Activated naive CD8-positive, alpha-beta T cell treated with anti-CD3 and anti-CD28 coated beads, Interleukin-2, amount 50 U/mL, for 16 hours (primary cell): ENCODE measurements at places on chromosomes 5 and 9.

GRCh38 chr9:79895232-79895631 lies 323.5 kb downstream of the TLE4 start:
- DNase-seq = no peak

GRCh38 chr9:79858508-79858907 lies 286.7 kb downstream of the TLE4 start:
- DNase-seq = no peak

DNA sequence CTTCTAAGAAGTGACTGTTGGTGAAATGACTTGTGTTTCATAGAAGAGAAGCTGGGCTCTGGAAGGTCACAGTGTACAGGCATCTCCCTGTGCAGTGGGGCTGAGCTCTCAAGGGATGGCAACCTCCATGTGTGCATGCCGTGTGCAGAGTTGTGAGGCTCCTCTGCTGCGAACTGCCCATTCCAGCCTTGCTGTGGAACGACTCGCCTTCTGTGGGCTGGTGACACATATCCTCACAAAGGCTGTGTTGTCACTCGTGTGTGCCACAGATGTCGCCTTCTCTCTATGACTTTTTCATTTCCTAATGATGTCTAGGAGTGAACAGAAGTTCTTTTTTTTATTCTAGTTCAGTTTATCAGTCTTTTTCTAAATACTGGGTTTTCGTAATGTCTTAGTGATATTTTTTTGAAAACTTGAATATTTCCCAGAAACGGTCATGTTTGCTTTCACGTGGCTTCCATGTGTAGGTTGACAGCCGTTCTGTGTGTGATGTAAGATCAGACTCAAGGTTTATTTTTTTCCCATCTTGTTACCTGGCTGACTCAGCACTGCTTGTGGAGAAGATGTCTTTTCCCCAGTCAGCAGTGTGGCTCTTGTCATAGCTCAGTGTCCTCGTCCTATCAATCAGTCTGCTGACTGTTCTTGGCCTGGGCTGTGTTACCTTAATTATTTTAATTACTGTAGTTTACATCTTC lies 57.3 kb upstream of the CACNA1B start:
- no peak for DNase-seq

GRCh38 chr5:141969783-141970771 lies 1.2 kb downstream of the RNF14 start:
- no peak for DNase-seq
